ENCODE measurements at places on chromosomes 4 and X. TPM values are rescaled to one million over a fixed set of nuclear protein-coding genes. Genes with fewer than 3 reads are reported as not detected.

GRCh38 chr4:6056976-6057766, 38.9 kb upstream of the C4orf50 start:
- no peak for DNase-seq

GRCh38 chrX:30971774-30972603, 82.9 kb upstream of the TAB3 start:
- peak; percentile 46 for DNase-seq

DNA sequence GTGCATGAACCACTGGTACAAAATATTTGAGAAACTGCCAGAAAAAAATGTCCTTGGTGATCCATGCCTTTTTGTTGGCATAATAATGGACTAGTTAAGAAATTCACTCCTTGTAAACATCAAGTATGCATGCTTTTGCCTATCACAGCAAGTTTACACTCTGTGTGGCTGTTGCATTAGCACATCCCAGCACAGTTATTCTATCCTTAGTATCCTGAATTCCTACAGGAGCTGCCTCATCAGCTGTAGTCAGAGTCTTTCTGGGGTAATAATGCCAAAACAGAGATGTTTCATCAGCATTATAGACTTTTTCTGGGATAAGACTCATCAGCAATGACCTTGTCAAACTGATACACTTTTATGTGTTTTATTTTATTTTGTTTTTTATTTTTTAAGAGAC, 82.8 kb downstream of the CHIC2 start:
- no peak for DNase-seq

DNA sequence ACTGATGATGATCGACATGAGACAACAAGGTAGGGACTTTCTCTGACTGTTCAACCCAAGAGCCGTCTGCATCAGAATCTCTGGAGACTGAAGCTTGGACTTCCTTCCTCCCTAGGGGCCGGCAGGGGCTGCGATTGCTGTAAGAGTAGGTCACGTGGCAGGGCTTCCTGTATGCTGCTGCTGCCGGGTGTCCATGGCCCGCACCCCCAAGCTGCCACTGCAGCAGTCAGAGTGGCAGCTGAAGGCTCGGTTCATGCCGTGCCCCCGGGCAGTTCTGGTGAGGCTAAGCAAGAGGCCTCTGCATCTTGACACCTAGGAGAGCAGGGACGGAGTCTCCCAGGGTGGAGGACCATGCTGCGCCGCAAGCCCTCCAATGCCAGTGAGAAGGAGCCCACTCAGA, at the start of gene SASH3:
Gene SASH3 (plus strand): TSS at position 203 of the 400 bp plus-strand sequence. CDS start 149 bp downstream, at position 352.
- DNase-seq, result no peak

GIMD1 gene
- not detected for total RNA-seq

DNA sequence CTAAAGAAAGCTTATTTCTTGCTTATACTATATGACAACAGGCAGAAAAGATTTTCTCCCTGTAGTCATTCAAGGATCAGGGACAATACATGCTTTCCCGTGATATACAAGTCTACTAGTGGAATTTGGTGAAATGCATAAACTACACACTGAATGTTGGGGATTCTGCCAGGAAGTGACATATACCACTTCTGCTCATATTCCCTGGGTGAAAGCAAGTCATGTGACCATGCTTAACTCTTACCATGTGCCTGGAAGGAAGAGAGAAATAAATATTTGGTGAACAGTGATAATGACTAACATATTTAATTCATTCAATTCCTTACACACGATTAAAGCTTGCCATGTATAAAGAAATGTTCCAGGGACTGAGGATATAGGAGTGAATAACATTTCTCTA, 534.6 kb downstream of the PPARGC1A start:
- no peak for DNase-seq
